ENCODE measurements at places on chromosomes 3 and 15.

DNA sequence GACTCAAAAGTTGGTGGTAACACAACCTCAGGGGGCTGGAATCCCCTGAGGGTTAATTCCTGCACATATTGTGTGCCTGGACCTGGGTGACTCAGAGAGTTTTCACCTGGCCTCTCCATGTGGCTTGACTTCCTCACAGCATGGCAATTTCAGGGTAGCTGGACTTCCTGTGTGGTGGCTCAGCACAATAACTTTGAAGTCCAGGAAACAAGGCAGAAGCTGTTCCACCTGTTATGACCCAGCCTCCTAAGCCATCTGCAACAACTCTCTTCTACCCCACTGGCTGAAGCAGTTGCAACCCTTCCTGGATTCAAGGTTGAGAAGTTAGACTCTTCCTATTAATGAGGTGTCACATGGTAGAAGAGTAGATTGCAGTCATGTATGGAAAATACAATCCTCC is 58.4 kb downstream of the EDEM1 start:
- DNase-seq: no peak

- no peak for DNase-seq
These were observed 152.8 kb downstream of the UACA start for GRCh38 chr15:70610541-70610940.

GRCh38 chr3:77259694-77260093 is 219.8 kb downstream of the ROBO2 start:
- DNase-seq: no peak

- no peak for DNase-seq
These were observed 310.6 kb downstream of the MAGI1 start for GRCh38 chr3:65728138-65728537.

DNA sequence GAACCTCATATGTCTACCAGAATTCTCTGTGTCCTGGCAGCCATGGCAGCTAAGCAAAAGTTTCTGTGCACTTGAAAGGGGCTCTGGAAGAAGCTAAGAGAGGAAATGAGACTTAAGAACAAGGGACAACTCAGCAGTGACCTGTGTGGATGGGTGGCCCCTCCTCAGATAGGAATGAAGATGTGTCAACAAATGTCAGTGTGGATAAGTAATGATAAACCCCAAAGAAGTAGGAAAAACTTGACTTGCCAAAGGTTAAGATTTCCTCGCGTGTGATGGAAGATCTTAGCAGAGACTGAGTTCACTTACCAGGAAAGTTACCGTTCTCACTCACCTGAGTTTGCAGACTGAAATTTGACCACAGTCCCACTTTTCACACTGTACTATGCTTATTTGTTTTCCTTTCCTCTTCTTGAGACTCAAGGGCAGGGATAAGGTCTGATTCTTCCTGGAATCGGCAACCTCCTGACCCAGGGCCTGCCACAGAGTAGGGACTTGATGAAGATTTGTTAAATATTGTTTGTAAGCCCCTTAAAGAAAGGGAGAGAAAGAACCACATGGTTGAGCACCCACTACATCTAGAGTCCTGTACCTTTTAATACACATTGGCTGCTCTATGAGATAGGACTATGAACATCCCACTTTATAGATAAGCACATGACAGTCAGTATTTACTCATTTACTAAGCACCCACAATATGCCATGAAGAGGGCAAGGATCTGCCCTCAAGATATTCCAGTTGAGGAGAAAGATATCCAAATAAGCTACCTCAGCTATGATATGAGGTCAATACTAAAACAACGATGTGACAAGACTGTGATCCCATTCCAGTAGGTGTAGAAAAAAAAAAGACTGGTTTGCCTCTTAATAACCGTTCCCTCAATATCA is 7.3 kb upstream of the HRH1 start:
- DNase-seq: no peak

GRCh38 chr3:124810970-124811369 is 76.2 kb downstream of the ITGB5 start:
- no peak for DNase-seq

GRCh38 chr3:153599685-153600084 is 437.7 kb downstream of the RAP2B start:
- DNase-seq: peak; percentile 17

DNA sequence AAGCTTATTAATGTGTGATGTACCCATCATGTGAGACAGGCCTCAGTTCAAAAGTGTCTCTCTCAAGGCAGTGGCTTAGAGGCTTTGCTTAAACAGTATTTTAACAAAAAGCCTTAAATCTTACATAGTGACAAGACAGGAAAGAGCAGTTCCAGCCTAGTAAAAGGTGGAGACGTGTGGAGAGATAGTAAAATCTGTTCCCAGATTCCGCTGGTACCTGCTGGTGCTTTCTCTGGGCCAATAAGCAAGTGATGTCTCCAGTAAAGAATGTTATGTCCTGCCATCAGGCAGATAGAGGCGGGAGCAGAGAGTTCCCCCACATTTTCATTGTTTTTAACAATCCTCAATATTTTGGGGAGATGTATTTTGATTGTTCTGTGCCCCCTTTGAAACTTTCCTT is 135.0 kb downstream of the VPS8 start:
- no peak for DNase-seq

DNA sequence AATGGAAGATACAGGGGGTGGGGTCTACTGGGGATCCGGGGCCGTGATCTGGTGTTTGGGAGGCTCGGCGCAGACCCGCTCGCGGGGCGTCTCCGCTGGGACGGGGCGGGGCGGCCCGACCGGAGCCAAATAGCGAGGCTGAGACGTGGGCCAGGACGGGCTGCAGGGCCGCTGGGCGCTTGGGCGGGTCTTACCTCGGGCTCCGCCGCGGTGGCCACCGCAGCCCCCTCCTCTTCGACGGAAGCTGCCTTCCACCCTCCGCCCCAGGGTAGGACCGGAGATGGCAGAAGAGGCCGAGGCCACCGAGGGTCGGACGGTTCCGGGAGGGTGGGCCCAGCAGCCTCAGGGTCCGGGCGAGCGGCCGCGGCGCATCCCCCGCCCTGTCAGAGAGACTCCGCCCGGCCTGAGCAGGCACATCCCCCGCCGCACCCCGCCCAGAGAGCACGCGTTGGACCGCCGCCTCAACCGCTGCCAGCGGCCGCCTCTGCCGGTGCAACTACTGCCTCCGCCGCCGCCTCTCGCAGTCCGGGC is 399 bp downstream of the MYO9A start:
- peak; percentile 90 for DNase-seq

DNA sequence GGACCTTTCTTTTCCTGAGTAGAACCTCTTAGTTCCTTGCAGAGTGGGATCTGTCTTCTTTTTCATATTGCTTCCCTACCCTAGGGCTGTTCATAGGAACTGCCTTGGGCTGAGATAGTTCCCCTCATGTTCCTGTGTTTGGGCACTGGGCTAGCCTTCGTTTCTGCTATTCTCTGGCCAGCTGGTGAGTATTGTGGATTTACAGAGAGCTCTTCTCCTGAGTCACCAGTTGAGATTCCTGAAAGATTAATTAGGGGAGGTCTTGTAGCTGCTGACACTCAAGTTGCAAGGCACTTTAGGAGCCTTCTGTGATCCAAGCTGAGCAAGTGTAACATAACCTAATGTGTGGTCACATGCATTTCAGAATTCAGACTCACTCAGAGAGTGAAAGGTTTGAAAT is 30.7 kb downstream of the CHD2 start:
- no peak for DNase-seq

- DNase-seq: no peak
These were observed 141.7 kb downstream of the CACNA2D3 start for GRCh38 chr3:54264050-54264449.

DNA sequence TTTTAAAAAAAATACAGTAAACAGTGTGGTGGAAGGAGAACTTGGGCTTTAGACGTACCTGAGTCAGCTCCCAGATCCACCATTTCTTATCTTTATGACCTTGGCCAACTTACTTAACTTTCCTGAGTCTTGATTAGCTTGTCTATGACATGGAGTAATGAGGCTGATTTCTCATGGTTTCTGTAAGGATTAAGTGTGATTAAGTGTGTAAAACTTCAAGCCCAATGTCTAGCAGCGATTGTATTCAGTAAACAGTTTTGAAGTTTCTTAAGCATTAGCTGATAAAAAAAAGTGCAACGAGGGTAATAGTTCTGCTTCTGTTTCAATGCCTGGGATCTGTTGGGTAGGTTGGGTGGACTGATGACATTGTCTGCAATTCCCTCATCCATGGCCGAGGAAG is 10.8 kb downstream of the TRPM1 start:
- no peak for DNase-seq

GRCh38 chr3:64717411-64717810 is 29.6 kb upstream of the ADAMTS9 start:
- no peak for DNase-seq

GRCh38 chr3:98272126-98272525 is 8.1 kb downstream of the OR5H6 start:
- DNase-seq: no peak
